ENCODE measurements at places on chromosomes 3 and 15.

DNA sequence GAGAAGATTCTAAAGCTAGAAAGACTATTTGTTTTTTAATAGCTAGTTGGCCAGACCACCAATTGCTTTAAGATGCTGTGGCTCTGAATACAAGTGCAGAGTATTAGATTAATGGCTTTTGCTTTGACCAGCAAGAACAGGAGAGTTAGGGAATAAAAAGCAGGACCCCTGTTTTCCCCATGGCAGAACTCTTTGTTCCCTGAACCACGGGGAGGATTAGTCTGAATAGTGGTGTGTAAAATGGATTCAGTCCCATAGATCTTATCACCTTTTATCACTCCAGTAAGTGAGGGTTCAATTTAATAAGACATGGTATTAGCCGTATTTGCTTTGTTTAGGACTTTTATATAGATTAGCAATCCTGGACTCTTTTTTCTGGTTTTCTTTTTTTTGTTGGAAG, 562.6 kb upstream of the DPPA4 start:
- DNase-seq, result no peak

DNA sequence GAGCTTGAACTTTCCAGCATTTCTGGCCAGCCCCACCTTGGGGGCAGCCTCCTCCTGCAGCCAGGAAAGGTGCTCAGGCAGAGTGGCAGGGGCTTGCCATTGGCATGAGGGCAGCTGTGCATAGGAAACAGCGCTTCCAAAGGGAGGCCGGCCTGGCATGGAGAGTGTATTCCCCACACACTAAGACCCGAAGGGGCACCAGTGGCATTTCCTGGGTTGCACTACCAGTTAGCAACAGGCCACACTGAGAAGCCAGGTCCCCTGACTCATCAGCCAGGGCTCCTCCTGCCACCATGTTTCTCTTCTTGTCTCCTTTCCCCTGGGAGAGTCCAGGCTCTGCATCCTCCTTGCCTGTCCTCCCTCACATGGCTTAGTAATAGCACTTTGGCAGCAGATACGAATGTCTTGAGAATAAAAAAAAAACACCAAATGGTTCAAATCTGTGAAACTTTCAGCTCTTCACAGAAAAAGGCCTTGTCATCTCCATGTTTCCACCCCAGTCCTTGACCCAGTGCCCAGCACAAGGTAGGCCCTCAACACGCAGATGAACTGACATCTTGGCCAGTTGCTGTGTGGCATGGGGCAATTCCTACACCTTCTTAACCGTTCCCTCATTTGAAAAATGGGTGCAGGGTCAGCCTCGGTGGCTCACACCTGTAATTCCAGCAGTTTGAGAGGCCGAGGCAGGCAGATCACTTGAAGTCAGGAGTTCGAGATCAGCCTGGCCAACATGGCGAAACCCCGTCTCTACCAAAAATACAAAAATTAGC, 180.4 kb downstream of the SMAD6 start:
- DNase-seq, result peak; percentile 94

GRCh38 chr3:190481779-190482178, 32.1 kb upstream of the TMEM207 start:
- no peak for DNase-seq

DNA sequence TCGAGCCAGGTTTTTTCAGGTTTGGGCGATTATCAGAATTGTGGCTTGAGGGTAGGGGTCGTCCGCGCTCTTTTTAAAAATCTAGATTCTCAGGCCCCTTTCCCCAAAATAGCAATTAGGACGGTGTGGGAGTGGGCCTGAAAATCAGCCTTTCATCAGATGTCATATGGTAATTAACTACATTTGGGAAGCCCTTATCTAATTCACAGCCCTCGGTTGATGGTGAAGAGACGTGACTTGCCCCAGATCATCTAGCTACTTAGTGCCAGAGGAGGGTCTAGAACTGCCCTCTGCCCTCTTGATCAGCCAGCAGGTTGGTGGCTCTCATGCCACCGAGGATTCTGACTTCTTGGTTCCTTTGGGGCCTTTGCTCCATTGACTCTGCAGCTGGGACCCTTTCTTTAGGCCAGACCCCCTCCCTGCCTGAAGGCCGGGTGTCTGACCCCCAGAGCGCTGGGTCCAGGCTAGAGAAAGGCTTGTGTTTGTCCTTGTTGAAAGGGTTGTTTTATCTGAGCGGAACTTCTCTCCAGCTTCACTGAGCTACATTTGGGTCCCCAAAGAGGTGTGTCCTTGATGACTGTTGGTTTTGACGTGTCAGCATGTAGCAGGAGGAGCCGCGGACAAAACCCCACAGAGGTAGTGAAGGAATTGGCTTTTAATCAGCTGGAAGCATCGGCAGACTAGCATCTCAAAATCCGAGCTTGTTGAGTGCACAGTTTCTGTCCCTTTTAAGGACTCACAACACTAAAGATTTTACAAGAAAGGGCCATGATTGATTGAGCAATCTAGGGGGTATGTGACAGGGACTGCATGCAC, 857 bp downstream of the AEN start:
- DNase-seq, result peak; percentile 52

- no peak for DNase-seq
These were observed 349 bp downstream of the PLXNA1 start for GRCh38 chr3:126983276-126983652.

GRCh38 chr3:138241061-138241460, 54.0 kb downstream of the ARMC8 start:
- no peak for DNase-seq

DNA sequence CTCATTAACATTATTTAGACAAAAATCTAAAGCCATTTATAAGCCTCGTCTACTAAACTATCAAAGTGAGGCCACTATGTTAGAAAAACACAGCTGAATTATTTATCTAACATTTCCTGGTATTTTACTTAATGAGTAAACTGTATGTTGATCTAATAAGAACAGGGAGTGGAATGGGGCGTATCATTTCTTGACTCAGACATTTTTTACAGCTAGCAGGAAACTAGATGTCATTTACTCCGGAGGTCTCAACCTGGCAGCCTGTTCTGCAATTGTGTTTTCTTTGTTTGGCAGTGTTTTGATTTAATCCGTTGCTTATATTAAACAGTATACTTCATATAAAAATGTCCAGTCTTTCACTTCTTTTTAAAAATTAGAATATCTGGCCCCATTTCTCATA, 79.1 kb upstream of the ABI3BP start:
- DNase-seq, result no peak

GRCh38 chr15:61086756-61087155, 142.3 kb downstream of the RORA start:
- no peak for DNase-seq

DNA sequence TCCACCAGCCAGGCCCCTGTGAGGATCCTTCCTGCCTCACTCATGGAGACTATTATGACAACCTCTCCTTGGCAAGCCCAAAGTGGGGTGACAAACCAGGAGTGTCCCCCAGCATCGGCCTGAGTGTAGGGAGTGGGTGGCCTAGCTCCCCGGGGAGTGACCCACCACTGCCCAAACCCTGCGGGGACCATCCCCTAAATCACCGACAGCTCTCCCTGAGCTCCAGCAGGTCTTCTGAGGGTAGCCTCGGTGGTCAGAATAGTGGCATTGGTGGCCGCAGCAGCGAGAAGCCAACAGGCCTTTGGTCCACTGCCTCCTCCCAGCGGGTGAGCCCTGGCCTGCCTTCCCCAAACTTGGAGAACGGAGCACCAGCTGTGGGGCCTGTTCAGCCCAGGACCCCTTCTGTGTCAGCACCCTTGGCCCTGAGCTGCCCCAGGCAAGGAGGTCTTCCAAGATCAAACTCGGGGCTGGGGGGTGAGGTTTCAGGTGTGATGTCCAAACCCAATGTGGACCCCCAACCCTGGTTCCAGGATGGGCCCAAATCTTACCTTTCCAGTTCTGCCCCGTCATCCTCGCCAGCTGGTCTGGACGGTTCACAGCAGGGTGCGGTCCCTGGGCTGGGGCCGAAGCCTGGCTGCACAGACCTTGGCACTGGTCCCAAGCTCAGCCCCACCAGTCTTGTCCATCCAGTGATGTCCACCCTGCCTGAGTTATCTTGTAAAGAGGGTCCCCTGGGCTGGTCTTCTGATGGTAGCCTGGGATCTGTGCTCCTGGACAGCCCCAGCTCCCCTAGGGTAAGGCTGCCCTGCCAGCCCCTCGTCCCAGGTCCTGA, 1.0 kb downstream of the LIMD1 start:
- no peak for DNase-seq

DNA sequence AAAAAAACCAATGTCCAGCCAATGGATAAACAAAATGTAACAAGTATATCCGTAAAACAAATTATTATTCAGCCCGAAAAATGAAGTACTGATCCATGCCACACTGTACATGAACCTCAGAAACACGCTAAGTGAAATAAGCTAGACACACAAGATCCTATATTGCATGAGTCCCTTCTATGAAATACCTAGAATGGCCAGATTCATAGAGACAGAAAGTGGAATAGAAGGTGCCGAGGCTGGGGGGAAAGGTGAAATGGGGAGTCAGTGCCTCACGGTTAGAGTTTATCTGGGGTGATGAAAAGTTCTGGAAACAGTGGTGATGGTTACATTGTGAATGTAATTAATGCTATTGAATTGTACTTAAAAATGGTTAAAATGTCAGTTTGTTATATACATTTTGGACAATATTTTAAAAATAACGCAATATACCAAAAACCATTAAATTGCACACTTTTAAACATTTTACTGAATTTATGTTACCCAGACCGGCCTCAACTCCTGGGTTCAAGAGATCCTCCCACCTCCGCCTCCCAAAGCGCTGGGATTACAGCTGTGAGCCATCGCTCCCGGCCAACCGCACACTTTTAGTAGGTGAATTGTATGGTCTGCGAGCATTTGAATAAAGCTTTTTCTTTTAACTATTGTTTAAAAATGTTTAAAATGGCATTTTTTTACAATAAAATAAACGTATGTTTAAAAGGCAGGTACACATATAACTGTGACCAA, 2.1 kb downstream of the RNF168 start:
- peak; percentile 22 for DNase-seq

DNA sequence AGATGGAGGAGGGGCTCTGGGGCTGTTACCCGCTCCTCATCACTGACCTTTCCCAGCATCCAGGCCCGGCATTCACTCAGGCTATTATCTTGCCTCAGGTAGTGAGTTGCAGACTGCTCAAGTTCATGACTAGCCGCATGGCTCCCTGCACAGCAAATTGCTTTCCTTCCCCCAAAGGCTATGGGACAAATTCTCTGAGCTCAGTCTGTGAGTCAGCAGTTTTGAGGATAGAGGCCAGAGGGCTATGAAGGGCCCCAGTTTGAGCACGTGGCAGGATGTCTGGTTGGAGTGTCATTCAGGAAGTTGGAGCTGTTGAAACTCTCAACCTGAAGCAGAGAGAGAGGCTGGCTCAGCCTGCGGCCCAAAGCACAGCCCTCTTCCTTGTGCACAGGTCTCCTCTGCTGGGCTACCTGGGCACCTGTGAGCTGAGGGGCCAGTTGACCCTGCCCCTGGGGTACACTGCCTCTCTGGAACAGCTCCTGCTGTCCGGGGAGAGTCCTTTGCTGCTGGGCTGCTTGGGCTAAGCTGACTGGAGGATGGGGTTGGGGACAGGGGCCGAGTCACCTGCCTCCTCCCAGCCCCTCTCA, 7.9 kb downstream of the FAH start:
- peak; percentile 90 for DNase-seq

DNA sequence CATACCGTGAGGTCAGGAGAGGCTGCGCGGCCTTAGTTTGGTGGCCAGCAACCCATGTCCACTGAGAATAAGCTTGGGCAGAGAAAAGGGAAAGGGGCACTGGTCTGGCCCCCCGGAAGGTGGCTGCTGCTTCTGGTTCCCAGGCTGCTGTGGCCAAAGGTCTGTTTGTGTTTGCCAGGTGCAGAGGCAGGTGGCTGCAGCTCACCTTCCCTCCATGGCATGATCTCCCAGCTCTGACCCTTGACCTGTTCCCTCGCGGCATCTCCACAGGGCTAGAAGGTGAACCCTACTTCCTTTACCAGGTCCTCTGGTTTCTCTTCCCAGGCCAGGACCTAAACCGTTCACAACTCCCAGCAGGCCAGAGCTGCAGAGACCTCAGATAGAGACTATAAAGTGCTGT, 13.8 kb downstream of the VPS18 start:
- no peak for DNase-seq

GRCh38 chr3:190124067-190124466, 3.4 kb upstream of the P3H2 start:
- DNase-seq, result no peak

DNA sequence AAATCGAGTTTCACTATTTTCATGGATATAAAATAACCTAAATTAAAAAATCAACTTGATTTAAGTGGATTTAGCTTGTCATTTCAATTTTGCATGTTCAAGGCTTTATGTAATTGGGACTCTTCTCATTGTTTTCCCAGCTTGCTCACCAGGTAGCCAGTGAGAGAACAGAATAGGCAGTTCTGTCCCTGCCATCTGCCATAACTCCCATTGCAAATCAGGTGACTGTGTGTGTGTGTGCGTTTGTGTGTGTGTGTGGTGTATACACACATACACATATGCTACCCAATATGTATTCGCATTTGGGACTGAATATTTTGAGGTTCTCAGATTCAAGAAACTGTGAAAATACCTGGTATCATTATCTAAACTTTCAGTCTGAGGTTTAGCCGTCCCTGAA, 1069.8 kb downstream of the IGSF11 start:
- DNase-seq, result no peak

- DNase-seq, result no peak
These were observed 1.1 kb upstream of the KPNA1 start for GRCh38 chr3:122515870-122516269.

GRCh38 chr3:7546253-7546652, 685.3 kb downstream of the GRM7 start:
- DNase-seq, result no peak

- DNase-seq, result no peak
These were observed 1181.4 kb downstream of the ROBO2 start for GRCh38 chr3:78221300-78221699.

GRCh38 chr3:167209011-167209410, 171.1 kb downstream of the ZBBX start:
- DNase-seq, result no peak

GRCh38 chr15:52672661-52673060, 6.5 kb downstream of the ATOSA start:
- no peak for DNase-seq

GRCh38 chr3:139427283-139428060, 38.0 kb upstream of the COPB2 start:
- peak; percentile 74 for DNase-seq

- no peak for DNase-seq
These were observed 8.6 kb downstream of the IRAK2 start for GRCh38 chr3:10173095-10173925.

DNA sequence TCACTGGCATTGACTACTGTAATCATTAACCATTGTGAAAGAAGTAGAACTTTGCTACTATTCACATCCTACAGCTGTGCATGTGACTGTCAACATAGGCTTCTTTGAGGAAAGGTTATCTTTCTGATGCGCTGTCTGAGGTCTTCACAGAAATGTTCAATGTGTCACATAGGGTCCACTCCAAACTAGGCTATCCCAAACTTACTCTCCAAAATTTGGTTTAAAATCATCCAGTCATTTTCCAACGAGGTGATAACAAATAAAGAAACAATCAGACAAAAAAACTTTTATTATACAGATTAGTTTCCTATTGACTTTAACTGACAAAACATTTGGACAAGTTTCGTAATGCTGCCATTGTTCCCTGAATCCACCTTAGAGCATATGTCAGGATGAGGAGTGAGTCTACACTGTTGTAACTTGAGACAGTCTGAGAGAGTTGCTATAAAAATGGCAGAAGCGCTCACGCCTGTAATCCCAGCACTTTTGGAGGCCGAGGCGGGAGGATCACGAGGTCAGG, 511.6 kb downstream of the PLOD2 start:
- DNase-seq, result no peak

GRCh38 chr15:35358824-35359223, 187.1 kb downstream of the DPH6 start:
- DNase-seq, result no peak

- DNase-seq, result no peak
These were observed 36.9 kb downstream of the AKAP13 start for GRCh38 chr15:85417276-85417675.

Data from fibroblast of skin of scalp (primary cell).